ENCODE measurements at places on chromosomes 5 and 9.

- DNase-seq = no peak
Measured at GRCh38 chr5:173535166-173535975, 81.1 kb downstream of the BOD1 start.

DNA sequence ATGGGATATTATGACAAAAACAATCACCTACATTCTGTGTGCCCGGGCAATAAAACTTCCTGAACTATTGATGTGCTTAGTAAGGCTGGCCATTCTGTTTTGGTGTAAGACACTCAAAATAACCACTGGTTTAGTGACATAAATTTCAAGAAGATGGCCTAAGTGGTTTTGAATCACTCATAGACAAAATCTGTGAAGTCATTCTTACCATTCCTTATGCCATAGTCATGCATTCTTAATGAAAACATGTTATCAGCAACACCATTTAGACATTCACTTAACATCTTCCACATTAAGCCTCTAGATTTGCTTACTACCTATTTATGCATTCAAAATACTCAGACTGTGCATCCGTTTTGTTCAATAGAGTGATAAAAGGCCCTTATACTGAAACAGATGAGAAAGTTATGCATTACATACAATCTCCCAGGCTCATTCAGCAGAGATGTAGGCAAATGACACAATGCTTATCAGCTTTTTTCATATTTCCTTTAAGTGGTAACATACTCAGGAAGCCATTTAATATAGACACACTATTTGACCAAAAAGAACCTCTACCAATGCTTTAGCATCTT is 848.8 kb upstream of the DMAC1 start:
- no peak for DNase-seq

DNA sequence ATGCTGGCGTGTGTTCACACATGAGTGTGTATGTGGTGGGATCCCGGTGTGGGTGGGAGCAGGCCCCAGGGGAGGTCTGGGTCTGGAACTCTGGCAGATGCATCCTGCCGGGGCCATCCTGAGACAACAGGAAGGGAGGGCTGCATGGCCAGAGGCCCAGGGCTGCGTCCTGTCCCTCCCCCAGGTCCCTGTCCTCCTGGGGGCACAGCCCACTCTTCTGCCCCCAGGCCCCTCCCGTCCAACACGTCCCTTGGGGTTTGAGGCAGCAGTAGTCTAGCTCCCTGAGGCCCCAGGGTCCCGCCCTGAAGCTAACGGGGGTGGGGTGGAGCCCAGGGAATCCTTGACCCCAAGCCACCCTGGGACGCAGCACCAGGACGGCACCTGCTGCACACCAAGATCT is 16.6 kb downstream of the FLT4 start:
- DNase-seq = no peak

DNA sequence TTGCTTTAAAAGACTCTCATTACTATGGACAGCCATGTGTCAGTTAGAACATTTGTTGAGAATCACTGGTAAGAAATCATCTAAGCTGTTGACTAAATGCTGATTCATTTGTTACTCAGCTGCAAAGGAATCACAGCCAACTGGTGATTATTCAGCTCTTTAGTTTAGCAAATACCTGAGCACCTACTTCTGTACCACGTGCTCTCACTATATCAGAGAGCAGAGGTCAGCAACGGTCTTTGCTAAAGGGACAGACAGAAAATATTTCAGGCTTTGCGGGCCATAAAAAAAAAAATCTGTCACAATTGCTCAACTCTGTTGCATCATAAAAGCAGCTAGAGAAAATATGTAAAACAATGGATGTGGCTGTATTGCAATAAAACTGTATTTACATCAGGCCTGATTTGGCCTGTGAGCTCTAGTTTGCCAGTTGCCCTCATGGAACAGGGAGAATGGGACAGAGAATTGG is 377.6 kb downstream of the DNAH5 start:
- DNase-seq = peak; percentile 11

DNA sequence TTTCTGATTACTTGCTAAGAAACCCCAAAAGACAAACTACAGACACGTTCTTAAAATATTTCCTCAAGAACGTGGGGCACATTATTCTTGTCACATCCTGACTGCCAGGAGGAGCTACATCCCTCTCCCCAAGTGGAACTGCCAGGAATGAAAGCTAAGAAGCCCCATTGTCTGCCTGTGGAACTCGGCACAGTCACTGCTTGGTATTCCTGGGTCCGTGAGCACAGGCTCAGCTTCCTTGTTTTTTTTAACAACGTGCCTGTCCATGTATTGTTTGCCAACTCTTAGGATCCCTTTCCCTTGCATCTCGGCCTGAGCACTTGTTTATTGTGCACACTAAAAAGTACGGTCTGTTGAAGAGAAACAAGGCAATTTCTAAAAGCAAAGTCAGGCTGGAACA is 47.0 kb upstream of the SELENOP start:
- no peak for DNase-seq
